ENCODE measurements at places on chromosomes 2 and 18.

DNA sequence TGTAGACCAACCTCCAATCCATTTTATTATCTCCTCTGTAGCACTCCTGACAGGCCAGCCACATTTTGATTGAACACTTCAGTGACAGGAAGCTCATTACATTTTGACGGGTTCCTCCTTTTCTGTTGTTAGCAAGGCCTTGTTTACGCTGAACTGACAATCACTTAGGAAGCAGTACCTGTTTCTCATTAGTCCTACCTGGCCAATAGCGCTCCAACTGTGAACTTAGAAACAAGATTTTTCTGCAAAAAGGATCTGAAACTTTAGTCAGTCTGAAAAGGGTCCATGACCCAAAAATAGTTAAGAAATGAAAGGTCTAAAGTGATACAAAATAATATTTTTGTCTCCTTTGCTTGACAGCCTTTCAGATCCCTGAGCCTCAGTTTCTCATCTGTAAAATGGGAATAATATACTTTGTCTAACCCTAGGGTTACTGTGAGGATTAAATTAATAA, 119.6 kb upstream of the MSTN start:
- no peak for DNase-seq

GRCh38 chr18:21363348-21363747, 121.3 kb downstream of the GREB1L start:
- no peak for DNase-seq

DNA sequence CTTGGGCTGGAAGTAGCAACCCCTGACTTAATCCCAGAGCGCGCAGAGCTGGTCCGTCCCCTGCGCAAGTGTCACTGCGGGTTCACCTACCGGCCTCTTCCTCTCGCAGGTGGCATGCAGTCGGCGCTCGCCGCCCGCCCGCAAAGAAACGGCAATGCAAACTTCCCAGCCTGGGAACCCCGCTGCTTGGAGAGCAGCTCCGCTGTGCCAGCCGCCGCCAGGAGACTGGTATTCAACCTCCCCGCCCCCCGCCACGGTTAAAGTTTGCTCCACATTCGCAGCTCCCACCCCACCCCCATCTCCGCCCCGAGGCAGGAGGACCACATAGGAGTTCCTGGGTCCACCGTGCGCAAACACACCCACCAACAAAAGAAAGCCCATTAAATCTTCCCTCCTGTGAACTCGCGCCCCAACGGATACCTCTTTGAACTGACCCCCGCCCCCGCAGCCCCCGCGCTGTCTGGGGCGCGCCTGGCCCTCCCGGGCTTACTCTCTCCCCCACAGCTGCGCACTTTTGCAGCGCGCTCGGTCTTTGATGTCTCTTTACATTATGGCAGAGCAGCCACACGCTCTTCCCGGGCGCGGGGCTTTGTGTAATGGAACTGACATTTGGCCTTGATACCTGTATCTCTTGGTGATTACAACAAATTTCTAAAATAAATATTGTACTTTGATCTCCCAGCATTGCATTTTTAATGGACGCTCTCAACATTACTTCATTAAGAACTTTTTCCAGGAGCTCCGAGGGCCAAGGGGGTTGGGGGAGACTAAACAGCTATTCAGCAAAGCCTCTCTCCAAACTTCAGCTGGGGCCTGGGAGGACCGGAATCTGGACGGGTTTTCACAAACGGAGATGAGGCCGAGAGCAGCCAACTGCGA, 3.1 kb upstream of the SP5 start:
- no peak for DNase-seq

- no peak for DNase-seq
Measured at GRCh38 chr2:228747483-228747882, 523.6 kb downstream of the PID1 start.

DNA sequence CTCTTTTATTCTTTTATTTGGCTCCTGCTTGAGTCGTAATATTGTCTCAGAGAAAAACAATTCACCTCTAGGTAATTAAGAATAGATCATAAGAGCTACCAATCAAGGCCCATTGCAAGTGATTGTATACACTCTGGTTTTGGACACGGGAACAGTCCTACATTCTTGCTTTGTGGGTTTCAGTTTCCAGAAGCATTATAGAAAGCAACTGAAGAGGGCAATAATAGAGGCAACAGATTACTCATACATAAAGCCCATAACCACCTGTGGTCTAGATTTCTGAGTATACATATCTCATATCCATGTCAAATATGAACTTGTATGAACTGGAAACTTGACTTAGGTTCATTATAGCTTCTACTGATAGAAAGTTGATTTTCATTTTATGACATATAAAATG, 65.4 kb downstream of the DIS3L2 start:
- no peak for DNase-seq

DNA sequence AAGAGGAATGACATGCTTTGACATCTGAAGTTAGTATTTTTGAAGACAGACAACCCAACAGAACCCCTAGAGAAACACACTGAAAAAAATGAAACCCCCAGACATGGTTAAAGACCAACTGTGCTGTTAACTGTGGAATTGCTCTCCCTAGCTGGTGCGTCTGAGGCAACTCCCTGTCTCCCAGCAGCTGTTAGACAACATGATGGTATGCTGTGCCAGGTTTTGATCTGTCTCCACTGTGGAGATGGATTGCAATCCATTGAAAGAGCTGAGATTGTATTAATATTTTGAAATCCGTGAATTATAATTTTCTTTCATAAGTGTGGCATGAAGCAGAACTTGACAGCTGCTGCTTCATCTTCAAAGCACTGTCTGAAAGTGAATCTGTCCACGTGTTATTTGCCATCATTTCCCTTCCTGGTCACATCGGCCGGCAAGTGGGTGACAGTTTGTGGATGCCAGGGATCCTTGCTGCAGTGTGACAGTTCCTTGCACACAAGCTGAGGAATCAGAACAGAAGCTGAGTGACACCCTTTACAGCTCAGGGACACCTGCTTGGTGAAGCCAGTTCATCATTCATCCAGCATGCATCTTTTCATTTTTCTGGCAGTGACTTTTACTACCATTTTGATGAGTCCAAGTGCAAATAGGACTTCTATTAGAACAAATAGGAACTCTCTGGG, 58.2 kb upstream of the ACSL3 start:
- DNase-seq = no peak

DNA sequence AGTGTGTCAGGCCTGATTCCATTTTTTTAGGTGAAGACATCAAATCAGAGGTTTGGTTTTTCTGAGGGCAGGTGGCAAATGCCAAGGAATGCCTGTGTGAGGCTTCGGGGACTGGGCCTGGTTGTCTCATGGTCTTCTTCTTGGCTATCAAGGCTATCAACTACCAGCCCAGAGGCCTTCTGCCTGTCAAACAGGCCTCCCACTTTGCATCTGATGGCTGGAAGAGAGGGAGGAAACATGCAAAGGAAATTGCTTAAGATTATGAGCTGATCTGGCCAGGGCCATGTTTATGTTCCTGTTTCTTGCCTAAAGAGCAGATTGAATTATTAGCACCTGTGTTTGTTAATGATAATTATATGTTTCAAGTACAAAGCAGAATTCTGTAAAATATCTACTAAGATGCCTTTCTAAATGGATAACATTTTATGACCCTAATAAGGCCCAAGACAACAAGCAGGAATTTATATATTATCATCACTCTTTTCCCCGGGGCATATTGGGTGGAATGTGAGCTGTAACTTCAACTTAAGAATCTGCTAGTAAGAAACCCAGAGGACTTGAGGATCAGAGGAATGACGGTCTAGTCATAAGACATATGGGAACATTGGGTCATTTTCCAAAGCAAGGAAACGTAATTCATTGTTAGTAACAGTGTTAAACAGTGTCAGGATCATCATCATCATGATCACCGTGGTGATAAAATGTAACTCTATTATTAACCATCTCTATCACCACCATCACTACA, 123.2 kb downstream of the LYPD6B start:
- DNase-seq = no peak

GRCh38 chr18:36281936-36282335, 15.6 kb upstream of the FHOD3 start:
- DNase-seq = no peak

GRCh38 chr18:63664571-63664970, 2.9 kb upstream of the SERPINB3 start:
- no peak for DNase-seq

DNA sequence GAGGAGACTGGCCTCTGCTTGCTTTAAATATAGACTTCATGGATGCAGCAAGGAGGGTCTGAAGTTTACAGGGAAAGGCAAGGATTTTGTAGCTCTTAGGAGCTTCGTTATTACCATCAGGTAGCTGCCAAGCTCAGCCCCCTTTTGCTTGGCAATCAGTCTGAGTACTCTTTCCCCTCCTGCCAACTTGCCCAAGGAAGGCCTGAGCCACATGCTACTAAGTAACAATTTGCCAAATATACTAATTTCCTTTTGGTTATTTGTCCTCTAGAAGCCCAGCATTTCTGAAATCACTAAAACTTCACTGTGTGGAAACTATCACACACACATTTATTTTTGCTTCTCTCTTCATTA, 85.5 kb upstream of the ITPRID2 start:
- no peak for DNase-seq

- DNase-seq = no peak
Measured at GRCh38 chr18:48944634-48945033, 6.1 kb downstream of the SMAD7 start.

DNA sequence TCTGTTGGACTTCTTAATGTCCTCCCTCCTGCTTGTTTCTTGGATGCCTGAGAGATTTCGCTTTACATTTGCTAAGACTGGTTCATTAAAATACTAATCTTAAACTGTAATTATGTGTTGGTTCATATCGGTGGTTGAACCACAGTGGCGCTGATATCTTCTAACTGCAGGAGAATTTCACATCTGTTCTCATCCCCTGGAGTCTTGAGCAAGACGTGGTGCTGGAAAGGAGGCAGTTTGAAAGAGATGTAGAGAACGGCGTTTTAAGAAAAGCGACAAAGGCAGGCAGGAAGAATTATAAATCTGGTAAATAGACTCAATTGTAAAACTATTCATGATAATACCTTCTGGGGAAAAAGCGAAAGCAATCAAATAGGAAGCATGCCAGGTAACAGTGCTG, 79.5 kb downstream of the NXPH2 start:
- DNase-seq = no peak

- DNase-seq = no peak
Measured at GRCh38 chr2:70890469-70891065, 45.1 kb upstream of the ATP6V1B1 start.

- no peak for DNase-seq
Measured at GRCh38 chr2:72926368-72926767, 9.0 kb downstream of the EMX1 start.

- DNase-seq = no peak
Measured at GRCh38 chr18:75739682-75740081, 312.2 kb upstream of the SMIM21 start.

DNA sequence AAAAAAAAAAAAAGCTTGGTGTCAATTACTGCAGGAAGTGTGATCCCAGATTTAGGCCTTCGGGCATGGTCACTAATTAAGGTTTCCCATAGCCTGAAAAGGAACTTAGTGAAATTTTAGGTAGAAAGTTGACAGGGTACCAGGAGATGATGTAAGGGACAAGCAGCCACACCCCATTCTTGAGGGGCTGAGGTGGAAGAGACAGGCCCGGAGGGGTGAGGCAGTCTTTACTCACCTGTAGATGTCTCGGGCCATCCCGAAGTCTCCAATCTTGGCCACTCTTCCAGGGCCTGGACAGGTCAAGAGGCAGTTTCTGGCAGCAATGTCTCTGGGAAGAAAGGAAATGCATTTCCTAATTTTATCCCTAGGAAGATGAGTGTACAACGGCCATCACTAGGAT, 94.3 kb downstream of the CLIP4 start:
- no peak for DNase-seq

DNA sequence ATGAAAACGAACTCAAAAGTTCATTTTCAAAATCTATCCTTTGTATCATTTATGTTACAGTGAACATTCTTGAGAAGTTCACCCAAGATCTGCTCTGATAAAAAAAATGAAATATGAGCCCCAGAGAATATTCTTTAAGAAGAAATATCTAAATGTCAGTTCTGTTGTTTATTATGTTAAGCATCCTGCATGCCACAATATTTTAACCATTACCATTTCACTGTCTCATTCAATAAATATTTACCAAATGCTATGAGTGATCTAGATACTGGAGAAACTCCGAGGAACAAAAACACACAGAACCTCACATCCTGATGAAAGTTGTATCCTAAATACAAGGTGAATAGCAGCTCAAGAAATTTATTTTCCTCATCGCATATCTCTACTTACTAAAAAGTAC, 170.2 kb downstream of the ZNF385B start:
- no peak for DNase-seq

DNA sequence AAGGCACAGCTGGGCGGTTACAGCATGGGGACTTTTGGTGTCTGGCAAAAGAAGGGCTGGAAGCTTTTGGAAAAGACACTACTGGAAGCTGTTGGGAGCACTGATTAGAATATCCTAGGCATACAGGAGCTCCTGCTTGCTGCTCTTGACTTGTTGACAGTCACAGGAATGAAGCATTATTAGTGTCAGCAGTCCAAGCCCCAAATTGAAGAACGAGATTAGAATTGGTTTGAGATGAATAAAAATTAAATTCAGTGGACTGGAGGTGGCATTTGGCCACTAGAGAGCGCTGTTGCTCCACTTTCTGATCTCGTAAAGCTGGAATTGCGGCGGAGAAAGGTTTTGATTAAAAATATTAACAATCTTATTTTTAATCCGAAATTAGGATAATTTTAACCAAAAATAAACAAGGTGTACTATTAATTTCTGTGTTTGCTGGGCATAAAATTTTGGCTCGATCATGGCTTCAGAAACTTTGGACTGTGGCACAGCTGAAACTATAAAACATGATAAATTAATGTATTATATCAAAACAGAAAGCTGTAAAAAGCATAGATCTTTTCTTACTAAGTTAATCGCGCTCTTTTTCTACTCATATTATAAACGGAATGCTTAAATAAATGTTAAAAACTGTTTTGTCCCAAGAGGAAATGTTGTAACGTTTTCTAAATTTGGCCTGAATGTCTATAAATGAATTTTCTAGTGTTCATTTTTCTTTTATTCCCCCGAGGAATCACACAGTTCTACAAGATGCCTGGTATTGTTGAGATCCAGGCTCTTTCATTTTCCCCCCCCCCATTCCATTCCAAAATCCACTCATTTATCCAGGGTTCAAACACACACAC, 2.4 kb upstream of the HOXD8 start:
- peak; percentile 48 for DNase-seq

DNA sequence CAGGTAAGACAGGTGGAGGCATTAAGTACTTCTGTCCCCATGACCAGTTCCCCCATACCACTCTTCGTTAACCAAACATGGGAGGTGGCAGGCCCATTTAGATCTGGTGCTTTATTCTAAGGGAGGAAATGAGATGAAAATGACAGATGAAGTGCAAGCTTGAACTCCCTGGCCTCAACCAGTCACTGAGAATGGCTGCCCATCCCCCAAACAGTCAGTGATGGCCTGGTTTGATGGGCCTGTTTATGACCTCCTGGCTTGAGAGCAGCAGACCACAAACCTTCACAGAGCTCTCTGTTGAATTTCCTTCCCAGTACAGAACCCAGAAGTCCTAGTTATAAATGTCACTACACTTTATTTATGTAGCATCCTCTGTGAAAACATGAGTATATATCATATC, 31.1 kb downstream of the EPAS1 start:
- no peak for DNase-seq

- no peak for DNase-seq
Measured at GRCh38 chr18:9466846-9467245, 8.5 kb upstream of the RALBP1 start.

Data from CD4-positive, alpha-beta T cell treated with Interleukin-1 beta for 1 hour (primary cell).